ENCODE measurements at places on chromosomes 2 and 18.
A peak's percentile ranks its signal among the peaks of the same experiment; 100 is the strongest.

DNA sequence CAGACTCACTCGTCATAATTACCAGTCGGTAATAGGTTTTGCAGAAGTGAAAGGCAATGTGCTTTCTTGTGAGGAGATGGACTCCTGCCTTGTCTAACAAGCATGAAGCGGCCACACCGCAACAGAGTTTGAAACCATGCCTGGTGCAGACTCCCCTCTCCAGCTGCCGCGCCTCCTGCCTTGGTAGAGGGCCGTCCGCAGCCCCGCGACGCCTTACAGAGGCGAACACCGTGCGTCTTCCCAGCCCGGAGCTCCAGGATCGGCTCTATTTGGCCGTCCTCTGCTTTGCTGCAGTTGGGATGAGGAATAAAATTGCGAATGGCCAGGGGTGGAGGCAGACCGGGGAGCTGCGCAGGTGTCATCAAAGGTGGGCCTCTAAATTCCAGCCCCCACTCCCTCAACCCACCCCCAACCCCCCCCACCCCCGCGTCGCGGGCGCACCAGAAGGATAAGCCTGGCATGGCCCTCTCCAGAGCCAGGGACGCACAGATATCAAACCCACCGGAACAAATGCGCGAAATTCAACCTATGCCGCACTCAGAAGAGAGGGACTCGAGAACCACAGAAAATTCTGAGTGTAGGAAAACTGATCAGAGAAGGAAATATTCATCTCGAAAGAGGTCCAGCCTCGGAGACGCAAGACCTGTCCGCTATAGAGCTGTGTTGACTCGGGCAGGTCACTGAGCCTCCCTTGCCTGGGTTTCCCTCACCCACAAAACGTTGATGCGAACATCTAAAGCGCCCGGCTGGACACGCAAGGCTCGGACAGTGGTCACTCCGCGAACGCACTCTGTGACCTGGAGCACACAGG is 1.1 kb downstream of the TRABD2A start:
- DNase-seq = peak; percentile 38

- no peak for DNase-seq
Observed at GRCh38 chr2:41489638-41490037, 558.2 kb upstream of the PKDCC start.

- peak; percentile 87 for DNase-seq
Observed at GRCh38 chr2:150485114-150485870, 2.2 kb downstream of the RND3 start.

DNA sequence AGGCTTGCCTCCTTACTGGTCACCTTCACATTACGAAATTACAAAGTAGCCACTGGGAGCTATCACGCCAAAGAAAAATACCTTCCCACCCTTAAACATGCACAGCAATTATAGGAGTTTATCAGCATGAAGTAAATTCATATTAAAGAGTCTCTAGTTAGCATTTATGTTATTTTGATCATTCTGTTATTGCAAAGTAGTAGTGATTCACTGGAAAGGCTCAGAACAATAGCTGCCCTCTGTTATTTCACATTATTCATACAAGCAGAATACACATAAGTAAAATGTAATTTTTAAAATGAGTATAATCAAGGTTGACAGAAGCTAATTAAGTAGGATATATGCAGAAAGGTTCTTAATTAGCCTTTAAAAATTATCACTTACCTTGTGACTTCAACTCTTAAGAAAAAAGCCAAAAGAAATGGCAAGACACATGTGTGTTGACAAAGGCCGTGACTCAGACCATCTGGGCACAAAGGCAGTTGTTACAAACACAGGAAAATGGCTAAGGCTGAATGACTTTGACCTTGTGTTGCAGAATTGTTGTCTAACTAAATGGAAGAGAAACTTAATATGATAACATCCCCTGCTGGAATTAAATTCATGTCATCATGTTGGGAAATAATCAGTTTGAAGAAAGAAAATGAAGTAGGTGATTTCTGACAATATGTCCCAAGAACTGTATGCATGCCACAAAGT is 108.3 kb downstream of the ARL6IP6 start:
- DNase-seq = peak; percentile 18

DNA sequence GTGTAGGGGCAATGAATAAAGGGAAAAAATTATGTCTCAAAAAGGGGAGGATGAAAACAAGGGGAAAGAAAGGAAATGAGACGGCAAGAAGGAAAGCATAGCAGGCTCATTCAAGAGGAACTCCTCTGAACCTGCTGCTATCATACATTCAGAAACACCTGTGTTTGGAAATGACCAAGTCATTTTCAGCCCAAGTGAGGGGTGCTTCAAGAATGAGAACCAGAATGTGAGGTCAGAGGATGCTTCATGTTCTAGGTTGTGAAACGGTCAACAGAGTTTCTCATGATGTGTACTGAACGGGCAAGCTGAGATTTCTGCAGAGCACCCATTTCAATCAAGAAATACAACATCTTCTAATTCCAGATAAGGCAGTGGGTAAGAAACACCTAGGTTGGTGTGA is 1367.2 kb upstream of the CELF4 start:
- DNase-seq = no peak

DNA sequence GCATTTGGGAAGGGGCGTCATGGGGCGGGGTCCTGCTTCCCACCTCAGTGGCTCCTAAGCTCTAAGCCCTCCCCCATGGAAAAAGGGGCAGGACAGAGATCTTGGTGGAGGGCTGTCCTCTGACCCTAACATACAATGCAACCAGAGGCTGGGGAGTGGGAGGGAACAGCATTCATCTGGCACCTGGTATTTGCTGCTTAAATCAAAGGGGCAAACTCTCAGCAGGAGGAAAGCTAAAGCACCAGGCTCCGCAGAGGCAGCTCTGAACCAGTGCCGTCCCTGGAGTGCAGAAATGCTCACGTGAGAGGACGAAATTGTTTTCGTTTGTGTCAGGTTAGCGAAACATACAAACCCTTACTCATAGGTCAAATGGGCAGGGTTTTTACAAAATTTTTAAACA is 92.7 kb upstream of the PXDN start:
- no peak for DNase-seq
